ENCODE measurements at places on chromosomes 4 and X. TPM values are rescaled to one million over a fixed set of nuclear protein-coding genes. Genes with fewer than 3 reads are reported as not detected.

Gene NPY1R
- 0.14 TPM for total RNA-seq

Gene RS1
- not detected for total RNA-seq

Gene ZNF280C
- 3.1 TPM for total RNA-seq

Gene PDS5A
- total RNA-seq: 15.7 TPM

Gene PDE6B
- total RNA-seq: not detected

Gene CNGA1
- total RNA-seq: not detected

Gene CRMP1
- 2.5 TPM for total RNA-seq

Gene ARHGAP6
- not detected for total RNA-seq

Gene GBA3
- total RNA-seq: not detected

Gene ZFX
- total RNA-seq: 8.8 TPM

Gene SAGE1
- 0.03 TPM for total RNA-seq

Gene TKTL2
- total RNA-seq: not detected

Gene ZNF732
- total RNA-seq: not detected

Gene SPANXC
- total RNA-seq: 0.65 TPM

Gene VEGFC
- total RNA-seq: 16.8 TPM

Gene SPANXA1
- total RNA-seq: not detected

Gene SPP1
- 221 TPM for total RNA-seq

Gene CT45A1
- total RNA-seq: not detected

Gene OR13H1
- total RNA-seq: not detected

Gene CHIC1
- total RNA-seq: 5.1 TPM

Gene ITIH6
- not detected for total RNA-seq

Gene NDST3
- not detected for total RNA-seq

Gene IL3RA
- 0.30 TPM for total RNA-seq

Gene STAP1
- not detected for total RNA-seq

Gene BMP15
- not detected for total RNA-seq

Gene IL1RAPL1
- not detected for total RNA-seq

Gene SCML2
- total RNA-seq: 7.2 TPM

Gene RNF212
- 2.1 TPM for total RNA-seq

Gene CFP
- 0.88 TPM for total RNA-seq

Gene SMIM31
- 0.07 TPM for total RNA-seq

Gene GSTCD
- 6.7 TPM for total RNA-seq

Gene RTL3
- 0.05 TPM for total RNA-seq

Gene USP51
- total RNA-seq: 0.49 TPM

Gene HPRT1
- 134 TPM for total RNA-seq

Gene ABCG2
- 22.4 TPM for total RNA-seq

Gene RTL9
- total RNA-seq: 0.06 TPM

Gene AFP
- total RNA-seq: 2.3 TPM

Gene NIPAL1
- total RNA-seq: 0.92 TPM

Gene ANKRD37
- total RNA-seq: 3.4 TPM
